ENCODE measurements at places on chromosomes 16 and 17.

DNA sequence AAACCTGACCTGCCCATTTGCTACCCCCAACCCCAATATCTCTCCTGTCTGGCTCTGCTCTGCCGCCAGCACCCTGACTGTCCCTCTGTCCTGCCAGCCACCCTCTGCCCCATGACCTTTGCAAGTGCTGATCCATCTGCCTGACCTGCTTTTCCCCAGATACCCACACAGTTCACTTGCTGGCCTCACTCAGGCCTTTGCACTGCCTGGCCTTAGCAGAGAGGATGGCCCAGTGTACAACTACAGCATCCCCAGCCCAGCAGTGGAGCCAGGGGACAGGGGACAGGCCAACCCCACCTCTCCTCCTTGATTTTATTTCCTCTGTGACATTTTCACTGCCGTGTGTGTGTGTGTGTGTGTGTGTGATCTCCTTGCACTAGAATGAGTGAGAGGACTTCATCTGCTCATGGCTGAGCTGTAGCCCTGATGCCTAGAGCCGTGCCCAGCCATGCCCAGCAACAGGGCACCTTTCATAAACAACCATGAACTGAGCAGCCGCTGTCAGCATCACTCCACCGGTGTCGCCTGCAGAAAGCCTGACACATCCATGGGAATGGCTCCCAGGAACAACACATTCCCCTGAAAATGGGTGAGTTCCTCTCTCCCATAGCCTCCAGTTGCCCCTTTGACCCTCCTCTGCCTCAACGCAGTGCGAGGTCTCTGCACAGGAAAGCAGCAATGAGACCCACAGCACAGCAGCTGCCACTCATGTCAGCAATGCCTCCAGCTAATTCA is 36.0 kb upstream of the RBFOX3 start:
- DNase-seq, result no peak

- DNase-seq, result no peak
Measured at GRCh38 chr17:46822388-46822921, 4.0 kb upstream of the WNT3 start.

DNA sequence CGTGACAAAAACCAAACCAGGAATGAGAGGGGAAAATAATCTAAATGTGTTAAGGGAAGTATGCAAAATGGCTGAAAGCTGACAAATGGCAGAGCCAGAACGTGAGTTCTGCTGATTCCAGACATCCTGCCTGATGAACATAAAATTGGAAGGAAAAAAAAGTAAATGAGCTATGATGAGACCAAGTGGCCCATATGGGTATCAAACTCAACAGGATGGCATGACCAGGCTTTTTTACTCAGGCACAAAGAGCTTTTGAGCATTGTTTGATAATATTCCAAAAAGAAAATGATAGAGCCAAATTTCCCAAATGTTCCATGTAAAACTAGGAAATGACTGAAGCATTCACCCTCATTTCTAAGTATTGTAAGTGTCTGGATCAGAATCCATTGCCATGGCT is 449.2 kb downstream of the CDH13 start:
- DNase-seq, result no peak

- no peak for DNase-seq
Measured at GRCh38 chr17:75635610-75636202, 2.5 kb downstream of the SMIM5 start.

DNA sequence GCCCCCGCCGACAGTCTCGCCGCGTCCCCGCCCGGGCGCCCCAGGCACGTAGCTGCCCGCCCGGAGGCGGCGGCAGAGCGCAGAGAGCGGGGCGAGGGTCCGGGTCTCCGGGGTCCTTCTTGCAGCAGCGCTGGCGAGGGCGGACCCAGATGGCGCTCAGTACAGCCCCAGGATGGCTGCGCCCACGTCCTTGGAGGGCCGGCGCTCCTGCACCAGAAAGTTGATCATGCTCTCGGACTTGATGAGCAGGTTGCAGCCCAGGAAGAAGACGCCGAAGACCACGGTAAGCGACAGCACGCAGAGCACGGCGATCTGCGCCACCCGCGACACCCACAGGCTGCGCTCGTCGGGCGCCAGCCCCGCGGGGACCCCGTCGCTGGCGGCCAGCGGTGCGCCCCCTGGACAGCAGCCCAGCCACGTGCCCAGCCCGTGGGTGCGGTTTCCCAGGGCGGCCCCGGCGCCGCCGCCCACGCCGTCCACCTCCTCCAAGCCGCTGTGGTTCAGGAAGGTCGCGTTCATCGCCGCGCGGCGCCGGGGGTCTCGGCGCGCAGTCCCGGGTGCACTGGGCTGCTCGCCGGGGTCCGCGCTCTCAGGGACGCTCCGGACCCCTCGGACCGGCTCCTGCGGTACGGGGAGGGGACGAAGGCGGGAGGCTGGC is 435 bp downstream of the RPRML start:
- no peak for DNase-seq

GRCh38 chr16:54193665-54194333 is 92.8 kb downstream of the IRX3 start:
- peak; percentile 52 for DNase-seq

- DNase-seq, result no peak
Measured at GRCh38 chr16:82544378-82545160, 82.2 kb upstream of the CDH13 start.

- no peak for DNase-seq
Measured at GRCh38 chr17:2687074-2687418, 24.5 kb downstream of the CLUH start.

- DNase-seq, result no peak
Measured at GRCh38 chr16:23058576-23058975, 90.7 kb downstream of the USP31 start.

GRCh38 chr17:70184770-70185169 is 15.4 kb downstream of the KCNJ2 start:
- DNase-seq, result no peak

DNA sequence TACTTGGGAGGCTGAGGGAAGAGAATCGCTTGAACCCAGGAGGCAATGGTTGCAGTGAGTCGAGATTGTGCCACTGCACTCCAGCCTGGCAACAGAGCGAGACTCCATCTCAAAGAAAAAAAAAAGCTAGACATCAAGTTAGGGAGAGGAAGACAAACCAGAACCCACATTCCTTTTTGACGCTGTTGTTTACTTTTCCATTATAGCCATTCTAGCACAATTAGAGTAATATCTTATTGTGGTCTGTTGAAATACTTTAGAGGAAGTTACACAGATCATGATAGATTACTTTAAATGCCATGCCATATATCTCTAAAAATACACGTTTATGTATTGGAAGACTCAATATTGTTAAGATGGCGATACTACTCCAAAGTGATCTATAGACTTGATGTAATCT is 16.5 kb upstream of the ABCC1 start:
- no peak for DNase-seq

DNA sequence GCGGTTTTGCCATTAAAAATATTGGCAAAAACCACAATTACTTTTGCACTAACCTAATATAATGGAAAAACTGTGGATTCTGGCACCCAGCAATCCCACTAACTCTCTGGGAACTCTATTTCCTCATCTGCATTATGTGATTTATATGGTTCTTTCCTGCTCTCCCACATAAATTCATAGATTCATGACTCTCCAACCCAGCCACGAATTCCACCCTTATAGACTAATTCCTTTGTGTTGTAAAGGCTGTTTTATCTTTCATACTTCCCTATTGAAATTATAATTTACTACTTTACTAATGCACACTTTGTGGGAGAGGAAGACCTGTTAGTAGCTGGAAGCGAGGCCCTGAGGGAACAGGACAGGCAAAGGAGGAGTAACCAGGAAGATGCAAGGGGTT is 88.4 kb upstream of the GNAO1 start:
- DNase-seq, result no peak

DNA sequence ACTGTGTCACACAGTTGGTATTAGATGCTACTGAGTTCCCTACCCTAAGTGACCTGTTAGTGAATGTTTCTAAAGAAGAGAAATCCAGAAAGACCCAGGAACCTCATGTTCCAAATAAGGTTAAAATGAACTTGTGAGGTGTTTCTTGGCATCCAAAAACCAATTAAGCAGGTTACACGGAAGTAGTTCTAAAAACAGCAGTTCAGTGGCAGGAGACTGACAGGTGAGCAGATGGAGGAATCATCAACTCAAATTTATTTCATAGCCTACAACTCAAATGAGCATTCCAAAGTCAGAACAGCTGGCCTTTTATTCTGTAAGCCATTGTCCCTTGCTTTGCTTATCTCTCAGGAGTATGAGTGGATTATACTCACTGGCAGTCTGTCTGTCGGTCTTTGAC is 188.3 kb downstream of the IRX3 start:
- DNase-seq, result no peak

DNA sequence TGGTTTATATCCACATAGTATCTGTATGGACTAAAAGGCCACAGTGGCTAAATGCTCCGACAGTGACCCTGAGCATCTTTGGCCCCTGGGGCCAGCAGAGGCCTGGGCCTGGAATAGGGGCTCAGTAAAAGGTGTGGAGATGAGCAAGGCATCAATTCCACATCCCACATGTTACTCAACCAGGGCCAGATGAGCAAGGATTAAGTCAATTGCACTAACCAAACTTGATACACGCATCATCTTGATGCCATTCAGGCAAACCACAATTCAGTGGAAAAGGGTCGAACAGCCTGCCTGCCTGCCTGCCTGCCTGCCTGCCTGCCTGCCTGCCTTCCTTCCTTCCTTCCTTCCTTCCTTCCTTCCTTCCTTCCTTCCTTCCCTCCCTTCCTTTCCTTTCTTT is 53.5 kb upstream of the DNAJA2 start:
- DNase-seq, result no peak

DNA sequence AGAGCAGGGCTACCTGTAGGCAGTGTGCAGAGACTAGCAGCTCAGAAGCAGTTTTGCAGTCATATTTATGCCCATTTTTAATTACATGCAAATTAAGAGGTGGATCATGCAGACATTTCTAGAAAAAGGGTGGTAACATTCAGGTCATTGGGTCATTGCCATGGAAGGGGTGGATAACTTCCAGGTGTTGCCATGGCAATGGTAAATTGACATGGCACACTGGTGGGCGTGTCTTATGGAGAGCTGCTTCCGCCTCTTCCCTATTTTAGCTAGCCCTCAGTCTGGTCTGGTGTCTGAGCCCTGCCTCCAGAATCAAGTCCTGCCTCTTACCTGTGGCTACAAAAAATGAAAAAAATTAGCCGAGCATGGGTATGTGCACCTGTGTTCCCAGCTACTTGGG is 2.8 kb upstream of the DNAI2 start:
- DNase-seq, result no peak

DNA sequence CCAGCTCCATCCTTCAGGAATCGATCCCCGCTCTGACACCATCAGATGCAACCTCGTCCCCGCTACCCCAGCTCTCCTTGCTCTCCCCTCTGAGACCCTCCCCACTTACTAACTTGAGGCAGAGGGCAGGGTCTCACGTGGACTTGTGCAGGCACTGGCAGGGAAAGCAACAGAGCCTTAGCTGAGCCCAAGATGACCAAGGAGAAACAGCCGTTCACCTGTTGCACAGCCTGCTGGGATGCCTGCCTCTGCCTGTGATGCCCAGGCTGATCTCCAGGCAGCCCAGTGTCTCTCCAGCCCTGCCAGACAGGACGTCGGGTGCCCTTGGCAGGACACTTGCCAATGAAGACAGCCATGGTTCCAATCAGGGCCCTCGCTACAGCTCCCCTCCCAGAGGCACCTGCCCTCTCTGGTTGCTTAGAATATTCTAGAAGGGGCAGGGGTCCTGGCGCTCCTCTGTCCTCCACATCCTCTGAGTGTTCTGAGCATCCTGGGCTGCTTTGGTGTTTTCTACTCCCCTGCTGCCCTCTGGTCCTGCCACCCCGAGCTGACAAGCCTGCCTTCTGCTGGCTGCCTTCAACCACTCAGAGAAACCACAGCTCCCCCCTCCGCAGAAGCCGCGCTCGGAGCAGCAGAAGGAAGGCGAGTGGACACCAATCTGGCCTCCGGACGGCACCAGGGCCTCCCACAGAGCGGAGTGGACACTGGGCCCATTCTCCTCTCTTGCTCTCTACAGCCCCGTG is 6.7 kb downstream of the CEP295NL start:
- no peak for DNase-seq

DNA sequence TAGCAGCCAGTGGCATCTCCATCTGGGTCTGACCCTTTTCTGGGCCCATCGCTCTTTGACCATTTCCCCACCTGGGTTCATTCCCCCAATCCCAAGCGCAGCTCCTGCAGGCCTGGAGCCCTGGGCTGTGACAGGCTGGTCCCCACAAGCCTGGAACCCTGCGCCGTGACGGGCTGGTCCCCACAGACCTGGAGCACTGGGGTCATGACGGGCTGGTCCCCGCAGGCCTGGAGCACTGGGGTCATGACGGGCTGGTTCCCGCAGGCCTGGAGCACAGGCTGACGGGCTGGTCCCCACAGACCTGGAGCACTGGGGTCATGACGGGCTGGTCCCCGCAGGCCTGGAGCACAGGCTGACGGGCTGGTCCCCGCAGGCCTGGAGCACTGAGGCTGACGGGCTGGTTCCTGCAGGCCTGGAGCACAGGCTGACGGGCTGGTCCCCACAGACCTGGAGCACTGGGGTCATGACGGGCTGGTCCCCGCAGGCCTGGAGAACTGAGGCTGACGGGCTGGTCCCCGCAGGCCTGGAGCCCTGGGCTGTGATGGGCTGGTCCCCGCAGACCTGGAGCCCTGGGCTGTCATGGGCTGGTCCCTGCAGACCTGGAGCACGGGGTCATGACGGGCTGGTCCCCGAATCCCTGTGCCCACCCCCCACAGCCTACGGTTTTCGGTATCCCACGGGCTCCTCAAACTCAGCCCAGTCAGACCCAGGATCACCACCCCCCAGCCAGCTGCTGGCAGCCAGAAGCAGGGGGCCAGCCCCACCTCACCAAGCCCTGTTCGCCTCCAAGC is 16.6 kb downstream of the TMC6 start:
- no peak for DNase-seq

DNA sequence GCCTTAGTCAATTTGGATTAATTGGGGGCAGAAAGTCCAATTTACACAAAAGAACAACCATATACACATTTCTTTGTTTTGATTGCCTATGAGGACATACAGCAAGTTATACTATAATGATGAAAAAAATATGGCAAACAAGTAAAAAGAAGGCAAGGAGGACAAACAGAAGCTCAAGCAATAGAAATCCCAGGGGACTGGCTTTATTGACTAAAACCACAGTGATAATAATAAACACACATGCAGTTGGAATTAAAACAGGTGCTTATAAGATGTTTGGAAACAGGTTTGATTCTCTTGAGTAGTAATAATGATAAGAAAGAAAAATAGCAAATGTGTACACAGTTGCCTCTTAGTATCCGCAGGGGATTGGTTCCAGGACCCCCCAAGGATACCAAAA is 176.4 kb downstream of the SHISA9 start:
- no peak for DNase-seq

DNA sequence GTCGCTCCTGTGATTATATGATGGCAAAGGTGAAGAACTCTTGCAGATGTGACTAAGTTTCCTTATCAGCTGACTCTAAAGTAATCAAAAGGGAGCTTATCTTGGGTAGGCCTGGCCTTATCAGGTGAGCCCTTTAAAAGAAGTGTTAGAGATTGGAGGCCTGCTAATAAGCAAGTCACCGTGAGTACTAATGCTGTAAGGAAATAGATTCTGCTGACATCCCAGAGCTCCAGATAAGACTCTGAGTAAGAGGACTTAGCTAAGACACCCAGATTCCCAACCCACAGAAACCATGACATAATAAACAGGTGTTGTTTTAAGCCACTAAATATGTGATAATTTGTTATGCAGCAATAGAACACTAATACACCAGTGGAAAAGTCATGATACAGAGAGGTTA is 99.9 kb upstream of the FAM20A start:
- DNase-seq, result no peak

All from NCI-H2107 (cell line).